Glomerular endothelial cell (primary cell): ENCODE measurements at places on chromosomes 12 and 14. TPM values are rescaled to one million over a fixed set of nuclear protein-coding genes. Genes with fewer than 3 reads are reported as not detected.

Gene PTPRB
- 58.9 and 147 TPM in 2 replicates for total RNA-seq

Gene RPAP3
- 17.4 and 17.8 TPM in 2 replicates for total RNA-seq

Gene TAPBPL
- 32.8 and 38.7 TPM in 2 replicates for total RNA-seq

Gene TCL1B
- total RNA-seq, result not detected in 2 replicates

Gene EML5
- total RNA-seq, result under 0.01 TPM in 1 of 2 replicates, not detected in the other

Gene ERBB3
- 0.53 TPM in 1 of 2 replicates, not detected in the other for total RNA-seq

Gene OR4E2
- not detected in 2 replicates for total RNA-seq

Gene KRT73
- total RNA-seq, result not detected in 2 replicates

Gene ACVR1B
- total RNA-seq, result 5.2 and 9.0 TPM in 2 replicates

Gene SIX4
- total RNA-seq, result 4.8 and 6.4 TPM in 2 replicates

Gene HOXC4
- total RNA-seq, result 0.10 and 0.47 TPM in 2 replicates

Gene ASPG
- not detected in 2 replicates for total RNA-seq

Gene FAM186B
- 0.05 and 0.12 TPM in 2 replicates for total RNA-seq

Gene COCH
- 1.1 and 1.8 TPM in 2 replicates for total RNA-seq

Gene SSTR1
- 0.63 and 2.5 TPM in 2 replicates for total RNA-seq

Gene SERPINA12
- not detected in 2 replicates for total RNA-seq

Gene GARIN6
- total RNA-seq, result not detected in 2 replicates

Gene NOVA1
- 0.87 and 4.5 TPM in 2 replicates for total RNA-seq

Gene NEUROD4
- total RNA-seq, result not detected in 2 replicates

Gene A2M
- 74.4 and 117 TPM in 2 replicates for total RNA-seq

Gene DIO2
- 0.12 TPM in 1 of 2 replicates, not detected in the other for total RNA-seq

Gene PIWIL1
- total RNA-seq, result 0.10 TPM in 1 of 2 replicates, not detected in the other

Gene ATP5MC2
- total RNA-seq, result 301 and 370 TPM in 2 replicates

Gene CDK2
- total RNA-seq, result 20.2 and 28.4 TPM in 2 replicates

Gene NUBPL
- 7.6 and 13.1 TPM in 2 replicates for total RNA-seq

Gene CDH24
- total RNA-seq, result 8.9 and 11.9 TPM in 2 replicates

Gene IL31
- not detected in 2 replicates for total RNA-seq

Gene ASB2
- total RNA-seq, result 0.35 and 0.58 TPM in 2 replicates

Gene PRH2
- not detected in 2 replicates for total RNA-seq

Gene OTUB2
- total RNA-seq, result 5.7 and 8.2 TPM in 2 replicates

Gene SLC6A13
- not detected in 2 replicates for total RNA-seq

Gene VWF
- total RNA-seq, result 519 and 1,804 TPM in 2 replicates

Gene GPR137C
- total RNA-seq, result 0.63 and 2.1 TPM in 2 replicates

Gene KRT82
- not detected in 2 replicates for total RNA-seq

Gene MYO1H
- total RNA-seq, result not detected in 2 replicates

Gene GNB3
- 0.39 and 2.3 TPM in 2 replicates for total RNA-seq
